ENCODE measurements at places on chromosomes 4 and X. TPM values are rescaled to one million over a fixed set of nuclear protein-coding genes. Genes with fewer than 3 reads are reported as not detected.

- no peak for DNase-seq
Observed at GRCh38 chrX:34053931-34054330, 78.2 kb downstream of the FAM47A start.

The TCP11X2 gene
- total RNA-seq: 0.17 TPM

DNA sequence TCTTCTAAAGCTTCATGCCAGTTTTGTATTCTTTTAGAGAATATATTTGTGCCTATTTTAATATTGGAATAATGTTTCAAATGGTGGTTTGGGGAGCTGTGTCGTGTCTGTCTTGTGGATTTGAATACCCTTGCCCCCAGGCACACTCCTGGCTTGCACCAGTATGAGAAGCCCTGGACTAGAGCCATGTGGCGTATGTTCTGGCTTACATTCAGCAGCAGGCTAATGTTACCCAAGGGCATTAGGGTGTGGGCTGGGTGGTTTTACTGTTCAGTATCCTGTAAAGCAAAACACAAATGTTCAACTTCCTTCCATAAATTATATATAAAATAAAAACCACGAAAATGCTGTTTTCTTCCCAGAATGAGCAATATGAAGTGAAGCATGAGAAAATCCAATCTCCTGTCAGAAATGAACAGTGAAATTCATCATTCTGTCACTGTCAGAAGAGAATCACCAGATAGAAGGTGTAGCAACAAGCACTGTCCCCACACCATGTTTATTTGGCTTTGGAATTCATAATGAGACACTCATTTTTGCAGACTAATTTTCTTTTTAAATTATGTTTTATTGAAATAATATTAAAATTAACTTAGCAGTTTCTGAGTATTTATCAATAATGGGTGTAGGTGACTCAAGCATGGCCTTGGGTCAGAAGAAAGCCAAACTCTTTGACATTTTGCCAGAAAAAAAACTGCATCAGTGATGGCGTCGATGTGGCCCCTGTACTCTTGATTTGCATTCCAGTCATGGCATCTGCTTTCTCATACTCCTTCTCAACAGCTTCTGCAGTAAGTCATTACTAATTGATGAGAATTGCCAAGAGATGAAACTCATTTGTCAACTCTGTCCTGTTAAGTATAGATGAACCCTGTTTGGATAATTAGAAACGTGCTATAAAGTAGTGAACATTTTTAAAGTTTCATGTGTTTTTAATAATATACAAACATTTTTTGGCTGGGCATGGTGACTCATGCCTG, 43.8 kb downstream of the WWC2 start:
- peak; percentile 42 for DNase-seq

DNA sequence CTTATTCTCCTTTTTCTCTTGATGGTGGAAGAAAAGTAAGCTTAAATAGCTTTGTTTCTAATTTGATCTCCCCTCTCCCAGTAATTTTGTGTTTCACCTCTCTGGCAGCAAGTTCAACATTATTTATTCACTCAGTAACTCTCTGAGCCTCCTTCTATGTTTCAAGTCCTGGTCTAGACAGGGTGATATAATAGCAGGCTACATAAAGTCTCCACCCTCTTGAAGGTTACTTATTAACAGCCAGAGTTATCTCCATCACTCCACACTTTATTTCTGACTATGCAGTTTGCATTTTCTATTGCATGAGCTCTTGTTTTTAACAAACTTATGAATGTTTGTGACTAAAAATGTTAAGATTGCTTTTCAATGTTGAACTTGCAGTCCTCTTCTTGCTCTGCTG, 17.8 kb upstream of the ANOS1 start:
- DNase-seq: no peak

- no peak for DNase-seq
Observed at GRCh38 chrX:51893931-51894696, 691 bp downstream of the MAGED1 start.

All from mucosa of gallbladder (tissue), 1 donor.